Cortex of kidney (tissue), 1 donor: ENCODE measurements at places on chromosomes 12 and 14.

DNA sequence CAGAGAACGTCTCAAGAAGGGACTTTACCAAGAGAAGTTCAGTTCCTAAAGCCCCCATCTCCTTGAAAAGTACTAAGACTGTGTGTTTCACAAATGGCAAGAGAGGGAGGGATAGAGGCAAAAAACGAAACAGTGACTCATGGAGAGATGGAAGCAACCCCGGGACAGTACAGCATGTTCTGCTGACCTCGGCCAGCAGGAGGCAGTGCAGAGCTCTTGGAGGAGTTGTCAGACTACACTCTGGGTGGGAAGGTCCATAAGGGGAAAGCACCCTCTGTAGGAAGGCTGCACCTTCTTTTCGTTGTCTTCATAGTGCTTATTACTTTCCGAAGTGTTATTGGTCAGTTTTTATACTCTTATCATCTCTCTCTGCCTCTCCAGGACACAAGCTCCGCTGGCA, 525.2 kb upstream of the CCDC196 start:
- no peak for DNase-seq

GRCh38 chr12:108364879-108365278, 25.8 kb upstream of the CMKLR1 start:
- DNase-seq: no peak

GRCh38 chr12:64713376-64713775, 45.8 kb downstream of the GNS start:
- no peak for DNase-seq

- DNase-seq: no peak
These were observed 86.2 kb upstream of the GNG2 start for GRCh38 chr14:51774209-51774608.

- DNase-seq: no peak
These were observed 627 bp downstream of the CPM start for GRCh38 chr12:68932128-68932960.

DNA sequence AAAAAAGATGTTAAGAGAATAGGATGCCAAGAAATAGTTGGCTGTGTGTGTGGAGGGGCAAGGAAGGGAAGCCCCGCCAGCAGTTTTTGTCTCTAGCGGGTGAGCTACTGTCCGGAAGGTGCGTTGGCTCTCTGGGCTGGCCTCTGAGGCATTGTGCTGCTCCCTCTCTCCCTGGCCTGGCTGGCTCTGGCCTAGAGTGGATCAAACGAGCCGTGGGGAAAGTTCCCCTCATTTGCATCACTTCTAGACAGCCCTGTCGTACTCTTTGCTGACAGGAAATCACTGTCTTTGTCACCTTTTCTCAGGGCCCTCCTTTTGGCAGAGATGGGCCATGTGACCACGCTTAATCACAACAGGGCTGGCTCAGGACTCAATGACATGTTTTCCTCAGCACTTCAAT, 236.1 kb upstream of the NPAS3 start:
- no peak for DNase-seq

GRCh38 chr14:26261368-26262122, 336.3 kb downstream of the NOVA1 start:
- no peak for DNase-seq

DNA sequence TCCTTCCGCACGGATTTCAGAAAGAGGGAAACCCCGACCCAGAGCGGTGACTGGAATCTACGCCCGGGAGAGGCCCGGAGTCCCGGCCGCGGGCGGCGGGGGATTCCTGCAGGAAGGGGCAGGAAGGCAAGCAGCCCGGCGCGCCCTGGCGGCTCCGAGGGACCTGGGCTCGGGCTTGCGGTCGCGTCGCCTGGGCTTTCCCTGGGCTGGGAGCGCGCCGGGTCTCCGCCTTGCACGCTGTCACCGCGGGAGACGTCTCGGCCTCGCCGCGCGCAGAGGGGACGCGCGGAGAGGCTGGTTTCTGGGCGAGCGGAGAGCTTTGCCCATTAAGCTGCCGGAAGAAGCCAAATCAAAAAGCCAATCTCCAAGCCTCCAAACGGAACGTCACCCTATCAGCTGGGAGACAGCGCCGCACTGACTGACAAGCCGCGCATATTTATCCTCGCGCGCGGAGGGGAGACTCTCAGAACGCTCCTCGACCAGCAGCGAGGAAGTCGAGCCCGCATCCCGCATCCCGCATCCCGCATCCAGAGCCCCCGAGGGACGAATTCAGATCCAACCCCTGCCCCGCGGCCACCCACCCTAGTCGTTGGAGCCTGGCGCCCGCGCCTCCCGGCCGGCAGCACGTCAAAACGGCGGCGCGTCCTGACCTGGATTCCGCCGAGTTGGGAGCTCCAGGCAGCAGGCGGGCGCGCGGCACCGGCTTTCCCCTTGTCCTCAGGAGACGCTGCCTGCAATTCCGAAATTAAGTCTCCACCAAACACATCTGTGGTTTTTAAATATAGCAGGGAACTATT, at the start of gene SLC8A3:
Gene SLC8A3, minus strand, starts transcription at position 293 of the 797 bp plus-strand sequence. CDS start 20,529 bp downstream, outside the sequence.
- DNase-seq: no peak

DNA sequence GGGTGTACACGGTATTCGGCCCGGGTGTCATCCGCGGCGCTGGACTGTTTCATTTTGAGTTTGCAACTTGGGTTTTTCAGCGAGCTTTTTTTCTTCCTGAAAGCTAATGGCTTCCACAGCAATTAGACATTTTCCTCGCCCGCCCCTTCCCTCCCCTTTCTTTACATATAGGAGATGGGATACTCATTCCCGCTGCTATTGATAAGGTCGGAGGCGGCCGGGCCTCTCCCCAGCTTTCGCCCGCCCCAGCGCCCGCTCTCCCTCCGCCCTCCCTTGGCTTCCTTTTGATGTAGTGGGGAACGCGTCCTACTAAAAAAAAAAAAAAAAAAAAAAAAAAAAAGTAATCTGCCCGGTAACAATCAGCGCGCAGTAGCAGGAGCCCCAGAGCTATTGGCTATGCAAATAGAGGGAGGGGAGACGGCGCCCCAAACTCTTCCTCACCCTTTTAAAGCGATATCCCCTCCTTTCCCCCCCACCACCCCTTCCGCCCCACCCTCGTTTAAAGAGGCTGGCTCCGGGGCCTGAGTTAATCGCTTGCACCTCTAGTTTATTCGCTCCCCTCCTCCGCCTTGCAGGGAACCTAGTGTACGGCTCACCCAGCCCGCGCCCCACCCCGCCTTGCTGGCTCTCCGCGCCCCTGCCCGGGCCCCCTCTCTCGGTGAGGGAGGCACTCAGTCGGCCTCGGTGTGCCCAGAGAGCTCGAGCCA, 1.7 kb upstream of the CCND2 start:
- no peak for DNase-seq

DNA sequence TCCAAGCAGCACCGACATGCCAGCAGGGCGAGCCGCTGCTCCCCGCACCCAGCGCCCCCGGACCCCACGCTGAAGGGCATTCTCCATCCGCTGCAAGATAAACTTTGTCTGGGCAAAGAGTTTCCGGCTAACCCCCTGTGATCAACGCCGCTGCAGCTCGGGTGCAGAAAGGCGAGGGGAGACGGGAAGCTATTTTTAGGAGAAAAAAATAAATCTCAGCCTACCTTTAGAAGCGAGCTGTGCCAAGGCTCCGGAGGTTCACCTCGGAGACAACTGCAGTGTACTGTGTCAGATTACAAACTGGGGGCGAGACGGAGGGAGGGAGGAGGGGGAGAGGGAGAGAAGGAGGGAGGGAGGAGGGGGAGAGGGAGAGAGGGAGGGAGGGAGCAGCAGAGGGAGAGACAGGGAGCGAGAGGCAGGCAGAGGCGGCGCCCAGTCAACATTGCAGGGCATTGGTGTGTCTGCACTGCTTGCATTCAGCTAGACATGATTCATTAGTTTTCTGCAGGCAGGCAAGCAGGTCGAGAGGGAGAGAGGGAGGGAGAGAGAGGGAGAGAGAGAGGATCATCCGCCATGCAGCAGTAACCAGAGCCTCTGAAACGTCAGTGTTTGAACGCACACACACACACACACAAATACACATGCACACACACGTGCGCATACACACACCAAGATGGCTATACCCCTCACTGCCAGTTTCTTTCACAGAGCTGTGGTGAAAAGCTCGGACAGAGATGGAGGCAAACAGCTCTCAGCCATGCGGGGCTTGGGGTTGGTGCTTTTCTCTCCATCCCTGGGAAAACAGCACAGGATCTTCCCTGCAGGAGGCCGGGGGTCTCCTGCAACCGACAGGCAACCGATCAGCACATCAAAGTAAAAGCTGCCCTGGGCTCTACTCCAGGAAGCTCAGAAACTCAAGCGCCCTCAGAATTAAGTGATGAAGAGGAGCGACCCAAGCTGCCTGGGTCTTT, at the start of gene RIMBP2:
Gene RIMBP2, minus strand, starts transcription at position 302 of the 971 bp plus-strand sequence. CDS start 237,286 bp downstream, outside the sequence.
- no peak for DNase-seq

GRCh38 chr12:132286912-132287311, 42.5 kb downstream of the GALNT9 start:
- DNase-seq: no peak

DNA sequence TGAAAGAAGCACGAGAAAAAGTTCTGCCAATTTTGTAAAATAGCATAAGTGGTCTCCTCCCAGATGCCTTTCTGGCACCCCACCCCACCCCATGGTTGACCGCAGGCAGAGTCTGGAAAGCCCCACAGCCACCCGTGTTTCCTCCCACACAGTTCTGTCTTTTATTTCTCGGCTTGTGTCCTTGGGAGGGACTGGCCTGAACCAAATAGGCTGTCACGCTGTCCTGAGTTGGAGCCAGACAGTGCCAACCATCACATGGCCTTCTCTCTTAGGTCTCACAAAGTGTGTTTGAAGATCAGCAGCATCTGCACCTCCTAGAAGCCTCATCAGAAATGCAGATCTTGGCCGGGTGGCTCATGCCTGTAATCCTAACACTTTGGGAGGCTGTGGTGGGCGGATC, 10.2 kb upstream of the LTA4H start:
- DNase-seq: no peak

GRCh38 chr12:51672334-51672733, 81.3 kb downstream of the SCN8A start:
- DNase-seq: no peak

DNA sequence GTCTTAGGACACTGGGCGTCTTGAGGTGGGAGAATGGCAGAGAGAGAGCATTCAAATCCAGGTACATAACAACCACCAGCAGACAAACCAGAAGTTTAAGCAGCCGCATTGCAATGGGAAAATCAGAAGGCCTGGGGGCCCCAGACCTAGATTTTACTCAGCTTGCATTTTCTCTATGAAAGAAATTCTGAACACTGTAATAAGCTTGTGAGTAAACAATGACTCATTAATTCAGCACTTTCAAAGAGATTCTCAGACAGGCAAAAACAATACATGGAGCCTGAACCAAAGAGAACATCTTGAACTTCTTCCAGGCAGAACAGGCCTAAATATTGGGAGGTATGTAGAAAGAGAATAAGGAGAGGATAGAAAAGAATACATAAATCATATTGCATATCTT, 69.8 kb upstream of the IFNG-AS1 start:
- DNase-seq: no peak

GRCh38 chr14:22106700-22107697, 433.4 kb upstream of the OR4E1 start:
- no peak for DNase-seq
